Caki2 (cell line): ENCODE measurements at places on chromosomes 13 and 19.

- DNase-seq: no peak
These were observed 20.0 kb downstream of the UPF1 start for GRCh38 chr19:18851673-18852325.

- DNase-seq: peak; percentile 51
These were observed 927 bp downstream of the COL4A2 start for GRCh38 chr13:110307767-110308655.

- no peak for DNase-seq
These were observed 21.3 kb downstream of the DNAJC3 start for GRCh38 chr13:95698047-95698749.

DNA sequence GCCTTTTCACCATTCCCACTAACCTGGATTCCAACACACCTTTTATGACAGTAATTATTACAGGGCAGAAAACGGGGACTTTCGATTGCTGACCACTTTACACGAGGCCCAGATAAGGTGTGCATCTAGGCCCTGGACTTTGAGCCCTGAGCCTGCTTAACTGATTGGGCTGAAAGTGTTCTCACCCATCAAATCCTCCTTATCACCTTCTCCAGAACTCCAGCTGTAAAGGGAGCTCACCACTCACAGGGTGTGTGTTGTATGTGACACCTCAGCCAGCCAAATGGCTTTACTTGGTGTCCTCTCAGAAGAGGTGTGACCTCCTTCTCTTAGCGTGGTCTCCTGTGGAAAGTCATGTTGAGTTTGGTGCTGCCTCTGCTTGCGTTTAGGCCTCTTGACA is 36.5 kb downstream of the SIPA1L3 start:
- DNase-seq: no peak

GRCh38 chr13:74555276-74555625 is 421.0 kb upstream of the KLF12 start:
- DNase-seq: no peak
